ENCODE measurements at places on chromosomes 6 and 20.

GRCh38 chr20:36629719-36630681 lies 16.0 kb downstream of the SLA2 start:
- DNase-seq = peak; percentile 5

DNA sequence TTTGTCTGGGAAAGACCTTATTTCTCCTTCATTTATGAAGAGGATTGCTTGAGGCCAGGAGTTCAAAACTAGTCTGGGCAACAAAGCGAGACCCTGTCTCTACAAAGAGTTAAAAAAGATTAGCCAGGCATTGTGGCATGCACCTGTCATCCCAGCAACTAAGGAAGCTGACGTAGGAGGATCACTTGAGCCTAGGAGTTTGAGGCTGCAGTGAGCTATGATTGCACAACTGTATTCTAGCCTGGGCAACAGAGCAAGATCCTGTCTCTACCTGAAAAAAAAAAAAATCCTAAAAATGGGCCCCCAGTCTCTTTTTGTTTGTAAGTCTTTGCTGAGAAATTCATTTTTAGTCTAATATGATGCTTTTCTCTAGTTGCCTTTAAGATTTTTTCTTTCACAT lies 29.2 kb upstream of the EIF2S2 start:
- no peak for DNase-seq

DNA sequence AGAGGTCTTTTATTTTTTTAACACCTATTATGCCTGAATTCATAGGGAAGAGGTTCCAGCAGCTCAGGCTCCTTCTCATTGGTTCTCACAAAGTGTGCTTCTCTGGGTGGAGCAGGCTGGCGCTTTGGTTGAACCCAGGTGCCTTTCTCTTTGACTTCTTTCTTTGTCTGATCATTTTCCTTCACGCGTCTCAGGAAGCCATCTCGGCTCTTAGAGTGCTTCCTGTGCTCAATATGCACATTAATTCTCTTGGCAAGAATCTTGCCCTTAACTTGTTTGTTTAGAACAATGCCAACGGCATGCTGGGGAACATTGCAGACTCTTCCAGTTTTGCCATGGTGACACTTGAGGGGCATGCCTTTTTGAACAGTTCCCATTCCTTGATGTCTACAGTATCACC lies 44.2 kb upstream of the RNF24 start:
- DNase-seq = no peak

GRCh38 chr20:40584130-40584809 lies 104.8 kb downstream of the MAFB start:
- DNase-seq = no peak

DNA sequence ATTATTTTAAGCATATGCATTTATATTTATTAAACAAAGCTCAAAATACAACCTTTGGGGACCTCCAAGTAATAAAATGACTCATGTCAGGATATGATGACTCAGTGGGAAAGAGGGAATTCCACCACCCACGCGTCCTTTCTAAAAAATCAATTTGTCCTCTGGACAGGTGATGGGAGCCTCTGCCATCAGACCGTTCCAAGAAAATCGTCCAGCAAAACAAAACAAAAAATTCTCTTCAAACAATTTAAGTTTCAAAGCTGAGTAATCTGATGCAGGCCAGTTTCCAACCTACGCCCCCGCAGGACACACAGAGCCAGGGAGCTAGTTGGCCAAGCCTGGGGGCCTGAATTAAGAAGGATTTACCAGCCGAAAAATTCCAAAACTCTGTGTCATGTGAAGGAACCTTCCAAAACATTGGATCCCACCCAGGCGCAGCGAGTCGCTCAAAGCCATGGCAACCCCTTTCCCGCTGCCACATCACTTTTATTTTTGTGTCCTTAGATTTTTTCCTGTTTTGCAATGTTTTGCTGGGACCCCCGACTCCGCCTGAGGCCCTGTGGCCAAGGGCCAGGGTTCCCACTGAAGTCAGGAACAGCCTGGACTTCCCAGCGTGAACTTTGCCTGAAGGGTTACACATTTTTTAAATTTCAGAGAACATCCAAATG lies 95.3 kb downstream of the NFATC2 start:
- DNase-seq = no peak

DNA sequence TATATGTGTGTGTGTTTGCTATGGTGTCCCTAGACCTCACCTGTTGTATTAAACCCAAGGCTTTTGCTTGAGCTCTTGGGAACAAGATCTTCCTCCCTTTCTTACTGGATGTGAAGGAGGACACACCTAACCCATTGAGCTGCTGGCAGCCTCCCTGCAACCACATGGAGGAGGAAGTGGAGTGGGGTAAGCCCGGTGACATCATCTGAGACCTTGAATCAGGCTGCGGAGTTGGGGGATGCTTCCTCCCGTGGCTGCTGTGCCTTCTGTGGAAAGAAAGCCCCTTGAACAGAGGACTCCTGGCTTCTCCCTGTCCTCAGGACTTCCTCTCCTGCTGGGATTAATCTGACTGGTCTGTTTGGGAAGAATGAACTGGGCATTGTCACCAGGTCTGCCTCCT lies 3.3 kb downstream of the CST11 start:
- DNase-seq = no peak

- DNase-seq = no peak
Observed at GRCh38 chr6:9405369-9405768, 970.0 kb upstream of the SLC35B3 start.

DNA sequence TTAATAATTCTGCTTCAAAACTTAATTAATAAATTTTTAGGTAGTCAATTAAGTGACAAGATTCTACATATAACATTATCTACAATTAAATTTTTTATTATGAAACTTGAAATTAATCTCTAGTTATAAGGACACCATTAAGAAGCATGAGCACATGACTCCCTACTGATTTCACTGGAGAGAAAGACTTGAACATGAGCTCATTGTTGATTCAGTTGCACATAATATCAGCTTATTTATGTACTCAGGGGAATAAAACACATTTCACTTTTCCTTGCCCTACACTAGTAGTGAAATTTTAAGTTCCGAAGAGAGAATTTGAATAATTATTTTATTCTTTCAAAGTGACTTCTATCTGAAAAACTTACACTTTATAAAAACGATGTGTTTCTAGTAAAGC lies 370.2 kb upstream of the EPHA7 start:
- DNase-seq = no peak

GRCh38 chr6:87698547-87699006 lies 3.5 kb downstream of the AKIRIN2 start:
- DNase-seq = no peak

DNA sequence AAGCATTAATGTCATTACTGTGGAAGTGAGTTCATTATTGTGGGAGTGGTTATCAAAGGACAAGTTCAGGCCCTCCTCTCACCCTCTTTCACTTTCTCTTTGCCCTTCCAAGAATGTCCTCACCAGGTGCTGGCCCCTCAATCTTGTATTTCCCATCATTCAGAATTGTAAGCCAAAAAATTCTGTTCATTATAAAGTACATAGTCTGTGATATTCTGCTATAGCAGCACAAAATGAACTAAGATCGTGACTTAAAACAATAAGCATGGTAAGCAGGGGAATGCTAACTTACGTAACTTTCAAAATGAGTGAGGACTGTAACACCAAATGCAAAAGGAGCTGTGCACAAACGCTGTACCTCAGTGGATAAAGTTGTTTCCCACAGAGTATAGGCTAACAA lies 515.7 kb upstream of the BTBD3 start:
- DNase-seq = no peak

DNA sequence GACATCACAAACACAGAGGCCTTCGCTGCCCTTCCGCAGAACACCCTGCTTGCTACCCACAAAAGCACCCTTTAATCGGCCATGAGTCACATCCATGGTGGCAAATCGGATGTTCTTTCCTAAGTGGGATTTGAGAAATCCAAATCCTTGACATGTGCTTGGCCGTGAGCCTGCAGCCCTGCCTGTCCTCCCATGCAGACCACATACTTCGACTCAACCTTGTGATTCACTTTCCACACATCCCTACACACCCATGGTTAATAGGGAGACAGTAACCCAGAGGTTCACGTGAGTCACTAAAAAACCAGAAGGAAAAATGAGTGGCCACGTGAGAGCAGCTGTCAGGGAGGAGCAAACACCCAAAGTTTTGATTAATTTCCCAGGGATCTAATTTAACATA lies 19.4 kb downstream of the RAMACL start:
- no peak for DNase-seq

- DNase-seq = no peak
Observed at GRCh38 chr6:111068866-111069234, 18.5 kb upstream of the SLC16A10 start.

- DNase-seq = no peak
Observed at GRCh38 chr20:8330785-8331695, 199.0 kb downstream of the PLCB1 start.

DNA sequence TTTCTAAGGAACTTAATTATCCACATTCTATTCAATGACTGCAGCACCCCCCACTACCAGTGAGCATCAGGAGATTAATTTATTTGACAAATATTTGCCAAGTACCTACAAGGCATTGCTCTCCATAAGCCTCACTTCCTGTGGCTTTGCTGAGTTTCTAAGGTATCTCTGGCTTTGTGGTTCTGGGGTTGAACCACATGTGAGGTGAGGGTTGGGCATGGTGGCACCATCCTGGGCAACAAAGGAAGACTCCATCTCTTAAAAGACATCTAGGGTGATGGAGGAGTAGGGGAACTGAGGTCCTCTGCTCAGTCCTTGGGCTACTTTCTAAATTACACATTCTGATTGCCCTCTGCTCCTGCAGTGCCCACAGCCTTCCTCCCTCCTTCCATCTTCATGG lies 25.5 kb upstream of the WFDC2 start:
- DNase-seq = no peak

DNA sequence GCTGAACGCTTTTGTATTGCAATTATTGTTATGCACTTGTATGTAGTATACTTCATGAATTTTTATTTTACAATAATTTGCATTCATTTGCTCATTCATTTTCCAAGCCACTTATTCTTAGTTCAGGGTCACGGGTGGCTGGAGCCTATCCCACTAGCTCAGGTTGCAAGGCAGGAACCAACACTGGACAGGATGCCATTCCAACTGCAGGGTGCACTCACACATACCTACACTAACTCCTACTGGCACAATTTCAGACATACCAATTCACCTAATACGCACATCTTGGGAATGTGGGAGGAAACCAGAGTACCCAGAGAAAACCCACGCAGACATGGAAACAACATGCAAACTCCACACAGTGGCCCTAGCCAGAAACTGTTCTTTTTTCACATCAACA lies 61.8 kb downstream of the LMBRD1 start:
- no peak for DNase-seq

- no peak for DNase-seq
Observed at GRCh38 chr6:93677264-93677965, 258.1 kb upstream of the EPHA7 start.

- no peak for DNase-seq
Observed at GRCh38 chr6:48744948-48745347, 634.0 kb upstream of the PTCHD4 start.

- DNase-seq = no peak
Observed at GRCh38 chr20:48830826-48831318, 3.1 kb upstream of the PREX1 start.

GRCh38 chr6:5025911-5026819 lies 22.3 kb upstream of the RPP40 start:
- DNase-seq = no peak

GRCh38 chr6:92892626-92893170 lies 526.7 kb downstream of the EPHA7 start:
- no peak for DNase-seq

- DNase-seq = no peak
Observed at GRCh38 chr20:63602321-63602720, 24.6 kb downstream of the GMEB2 start.

- DNase-seq = no peak
Observed at GRCh38 chr20:22797103-22797502, 212.7 kb upstream of the FOXA2 start.

- no peak for DNase-seq
Observed at GRCh38 chr6:77228279-77228678, 235.0 kb downstream of the HTR1B start.

DNA sequence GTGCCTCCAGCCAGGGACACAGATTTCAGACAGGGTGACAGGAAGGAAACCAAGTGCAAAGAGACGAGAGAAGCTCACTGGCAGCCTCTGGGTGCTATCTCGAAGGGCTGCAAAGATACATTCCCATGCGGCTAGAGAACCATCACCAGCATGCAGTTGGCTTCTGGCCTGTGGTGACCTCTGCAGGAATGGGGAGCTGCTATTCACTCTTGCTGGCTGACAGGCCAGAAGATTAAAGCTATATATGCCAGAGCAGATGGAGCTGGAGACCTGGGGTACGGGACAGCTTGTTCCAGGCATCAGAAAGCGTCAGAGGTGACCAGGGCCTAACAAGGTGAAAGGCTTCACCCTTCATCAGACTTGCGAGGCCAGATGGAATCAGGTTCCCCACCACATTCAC lies 20.0 kb downstream of the MAP1LC3A start:
- no peak for DNase-seq

- no peak for DNase-seq
Observed at GRCh38 chr6:123118811-123119210, 122.8 kb downstream of the CLVS2 start.
